ENCODE measurements at places on chromosomes 1 and 21. TPM values are rescaled to one million over a fixed set of nuclear protein-coding genes. Genes with fewer than 3 reads are reported as not detected.

The SSX2IP gene
- total RNA-seq: 6.1 TPM

The GRIK3 gene
- total RNA-seq: not detected

The KCNJ15 gene
- total RNA-seq: 0.80 TPM

The TEDDM1 gene
- not detected for total RNA-seq

The CHRM3 gene
- 0.29 TPM for total RNA-seq

The IGSF8 gene
- total RNA-seq: 25.3 TPM

The OR14A2 gene
- not detected for total RNA-seq

The TXNIP gene
- 3.8 TPM for total RNA-seq

The TMEM200B gene
- total RNA-seq: 15.4 TPM

The AMPD1 gene
- not detected for total RNA-seq

The SERINC2 gene
- total RNA-seq: 19.8 TPM

The DNAJC6 gene
- 24.7 TPM for total RNA-seq

The URB2 gene
- total RNA-seq: 11.7 TPM
